ENCODE measurements at places on chromosomes 7 and 10. TPM values are rescaled to one million over a fixed set of nuclear protein-coding genes. Genes with fewer than 3 reads are reported as not detected.

CACNB2 gene
- 1.5 TPM for total RNA-seq

EPO gene
- total RNA-seq: not detected

SCIN gene
- 143 TPM for total RNA-seq

C10orf67 gene
- 0.55 TPM for total RNA-seq

CCL24 gene
- not detected for total RNA-seq

DNA sequence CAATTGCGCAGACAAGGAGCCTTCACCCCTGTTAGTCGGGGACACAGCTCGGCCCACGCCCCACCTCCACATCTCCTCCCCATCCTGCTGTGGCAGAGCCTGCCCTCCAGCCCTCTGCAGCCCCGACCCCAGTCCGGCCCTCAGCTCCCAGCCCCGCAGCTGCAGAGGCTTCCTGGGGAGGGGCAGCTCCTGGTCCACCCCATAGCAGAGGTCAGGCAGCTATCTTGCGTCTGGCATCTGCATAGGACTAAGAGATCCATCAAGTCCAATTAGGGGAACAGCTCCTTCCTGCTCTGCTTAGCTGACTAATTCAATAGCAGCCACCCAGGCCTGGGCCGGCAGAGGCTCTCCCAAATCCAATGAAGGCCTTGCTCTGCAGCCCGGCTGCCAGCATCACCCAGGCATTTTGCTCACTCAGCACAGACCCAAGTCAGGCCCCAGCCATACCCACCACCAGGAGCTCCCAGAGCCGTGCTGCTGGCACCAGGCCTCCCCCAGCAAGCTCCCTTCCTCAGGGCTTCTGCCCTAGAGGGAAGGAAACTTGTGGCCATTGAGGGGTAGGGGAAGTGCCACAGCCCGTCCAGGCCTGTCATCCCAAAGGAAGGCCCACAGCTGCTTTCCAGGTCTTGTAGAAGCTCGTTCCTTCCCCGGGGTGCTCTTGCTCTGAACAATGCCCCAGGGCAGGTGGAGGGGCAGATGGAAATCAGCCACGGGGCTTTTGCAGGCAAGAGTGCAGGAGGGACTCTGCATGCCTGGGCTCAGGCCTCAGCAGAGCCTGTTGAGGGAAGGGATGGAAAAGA lies 106.2 kb upstream of the RET start:
- peak; percentile 56 for ATAC-seq

GRCh38 chr10:71213761-71214440 lies 1.5 kb downstream of the UNC5B start:
- no peak for ATAC-seq

GRCh38 chr7:28383975-28384374 lies 28.3 kb upstream of the CREB5 start:
- no peak for ATAC-seq

DNA sequence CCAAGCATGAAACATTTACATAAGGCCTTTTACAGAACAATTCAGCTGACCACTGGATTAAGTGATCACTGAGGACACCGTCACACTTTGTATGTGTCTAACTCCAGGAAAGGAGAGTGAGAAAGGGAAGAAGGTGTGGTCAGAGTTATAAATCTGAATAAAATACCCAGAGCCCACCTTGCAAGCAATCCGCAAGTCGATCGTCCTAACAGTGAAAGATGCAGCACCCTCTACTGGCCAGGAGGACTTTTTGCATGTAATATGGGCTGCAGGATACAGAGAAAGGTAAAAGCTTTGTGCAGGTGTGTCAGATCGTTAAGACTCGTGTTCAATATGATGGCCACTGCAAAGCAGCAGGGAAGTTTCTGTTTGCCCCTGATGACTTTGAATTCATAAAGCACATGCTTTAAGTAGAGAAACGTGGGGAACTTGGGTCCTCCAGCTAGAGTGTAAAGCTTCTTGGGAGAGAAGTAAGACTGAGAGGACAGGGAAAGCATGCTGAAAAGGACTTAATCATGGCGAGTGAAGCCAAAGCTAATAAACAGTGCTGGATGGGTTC lies 68.5 kb upstream of the BMPER start:
- ATAC-seq: no peak

DNA sequence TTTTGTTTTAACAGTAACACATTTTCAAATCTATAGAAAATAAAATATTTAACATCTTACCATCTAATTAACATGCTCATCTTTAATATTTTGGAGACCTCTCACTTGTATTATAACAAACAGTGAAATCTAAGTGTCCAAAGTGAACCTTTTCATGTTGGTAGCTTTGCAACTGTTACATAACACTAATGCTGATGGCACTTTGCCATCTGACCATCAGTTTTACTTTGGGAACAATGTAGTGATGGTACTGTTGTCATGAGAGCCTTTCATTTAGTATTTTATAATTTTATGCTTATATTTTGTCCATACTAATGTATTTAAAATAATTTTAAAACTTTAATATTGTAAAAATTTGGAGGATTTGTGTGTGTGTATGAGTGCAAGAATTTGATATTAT lies 1017.0 kb upstream of the KCND2 start:
- no peak for ATAC-seq
